Right kidney (tissue), 9 donors: ENCODE measurements at places on chromosomes 12 and 14.

DNA sequence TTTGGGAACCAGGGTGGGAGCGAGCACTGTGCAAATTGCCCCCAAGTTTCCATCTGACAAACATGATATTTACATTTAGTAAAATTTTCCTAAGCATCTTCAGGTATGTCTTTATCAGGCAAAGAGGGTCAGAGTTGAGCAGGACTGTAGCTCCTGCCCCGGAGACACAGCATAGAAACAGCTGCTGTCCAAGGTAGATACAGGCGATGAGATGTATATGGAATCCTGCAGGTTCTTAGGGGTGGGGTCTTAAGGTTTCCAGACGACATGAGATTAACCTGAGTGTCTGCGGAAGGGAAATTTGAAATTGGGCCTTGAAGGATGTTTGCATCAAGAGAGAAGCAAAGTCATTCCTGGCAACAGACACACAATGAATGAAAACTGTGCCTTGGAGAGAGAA is 998.8 kb downstream of the AACS start:
- no peak for DNase-seq

- no peak for DNase-seq
These were observed 61.7 kb downstream of the RALGAPA1 start for GRCh38 chr14:35747379-35747778.

DNA sequence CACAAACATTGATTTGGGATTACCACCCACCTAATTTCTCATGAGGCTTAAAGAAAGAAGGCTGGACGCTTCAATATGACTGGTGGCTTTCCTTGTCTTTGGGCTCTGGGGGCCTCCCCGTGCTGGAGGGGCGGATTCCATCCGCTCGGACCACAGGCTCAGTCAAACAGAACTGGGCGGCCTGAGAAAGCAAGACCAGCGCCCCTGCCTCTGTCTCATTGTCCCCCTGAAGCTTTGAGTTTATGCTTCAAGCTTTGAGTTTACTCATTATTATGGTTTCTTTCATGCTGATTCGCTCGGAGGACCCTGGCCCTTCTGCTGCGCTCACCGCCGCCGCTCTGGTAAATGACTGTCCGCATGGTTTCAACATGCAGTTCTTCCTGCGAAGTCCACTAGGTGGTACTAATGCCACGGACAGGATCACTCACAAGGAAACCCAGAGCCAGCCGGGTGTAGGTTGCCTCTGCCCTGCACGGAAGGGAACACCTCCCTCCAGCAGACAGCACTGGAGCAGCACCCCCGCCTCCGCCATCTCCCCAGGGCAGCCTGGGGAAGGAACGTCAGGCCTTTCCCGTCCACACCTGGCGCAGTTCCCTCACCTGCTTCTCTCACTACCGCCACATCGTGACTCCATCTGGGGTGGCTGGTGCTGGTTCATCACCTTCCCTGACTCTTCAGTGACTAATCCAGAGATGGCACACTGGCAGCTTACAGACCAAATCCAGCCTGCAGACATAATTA is 13.2 kb upstream of the TIGAR start:
- DNase-seq, result peak; percentile 78

DNA sequence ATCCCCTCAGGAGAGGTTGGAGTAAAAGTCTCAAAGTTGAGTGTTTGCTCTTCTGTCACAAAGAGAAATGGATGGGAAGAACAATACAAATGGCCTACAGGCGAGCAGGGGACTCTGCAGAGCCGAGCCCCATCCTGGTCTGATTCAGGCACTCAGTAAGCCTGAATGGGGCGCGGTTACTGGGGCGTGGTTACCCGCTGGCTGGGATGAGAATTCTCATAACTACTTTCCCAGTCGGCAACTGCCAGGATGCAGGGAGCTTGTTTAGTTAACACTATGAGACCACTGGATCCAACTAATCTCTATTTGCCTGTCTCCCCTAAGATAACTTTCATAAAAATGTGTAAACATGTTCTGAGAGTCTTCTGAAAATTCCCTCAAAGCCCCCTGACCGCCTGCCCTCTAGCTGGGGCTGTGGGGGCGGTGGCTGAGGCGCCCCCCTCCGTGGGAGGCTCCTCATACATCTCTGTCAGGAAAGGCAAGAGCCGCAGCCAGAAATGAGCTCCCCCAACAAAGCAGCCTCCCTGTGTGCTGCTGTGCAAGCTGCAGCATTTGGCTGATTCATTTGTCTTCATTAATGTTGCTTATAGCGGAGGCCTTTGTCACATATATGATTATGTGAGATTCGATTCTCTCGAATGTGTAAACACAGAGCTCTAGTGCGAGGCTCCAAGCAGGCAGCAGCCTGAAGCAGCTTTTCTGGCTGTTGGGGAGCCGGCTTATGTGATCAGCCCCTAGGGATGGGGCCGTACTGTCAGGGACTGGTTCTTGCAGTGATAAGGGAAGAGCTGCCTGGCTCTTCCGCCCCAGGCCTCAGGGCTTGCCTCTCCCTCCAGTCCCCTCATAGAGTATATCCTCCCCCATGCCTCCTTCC is 126.1 kb upstream of the ARHGAP5 start:
- peak; percentile 72 for DNase-seq

DNA sequence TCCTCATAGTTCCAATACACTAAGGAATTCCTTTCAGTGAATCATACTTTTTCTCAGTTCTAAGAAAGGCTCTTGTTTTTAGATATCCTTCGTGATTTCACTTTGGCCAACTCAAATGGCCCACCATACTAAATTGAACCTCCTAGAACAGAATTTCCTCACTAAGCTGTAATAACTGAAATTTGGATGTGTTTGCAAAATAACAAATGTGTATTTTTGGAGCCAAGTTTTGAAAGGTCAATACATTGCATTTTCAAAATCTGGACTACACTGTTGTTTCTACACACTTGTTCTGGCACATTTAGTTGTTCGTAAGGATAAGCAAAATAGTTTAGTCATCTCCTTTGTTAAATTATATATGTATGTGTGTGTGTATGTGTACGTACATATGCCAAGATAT is 439.0 kb upstream of the STXBP6 start:
- no peak for DNase-seq

DNA sequence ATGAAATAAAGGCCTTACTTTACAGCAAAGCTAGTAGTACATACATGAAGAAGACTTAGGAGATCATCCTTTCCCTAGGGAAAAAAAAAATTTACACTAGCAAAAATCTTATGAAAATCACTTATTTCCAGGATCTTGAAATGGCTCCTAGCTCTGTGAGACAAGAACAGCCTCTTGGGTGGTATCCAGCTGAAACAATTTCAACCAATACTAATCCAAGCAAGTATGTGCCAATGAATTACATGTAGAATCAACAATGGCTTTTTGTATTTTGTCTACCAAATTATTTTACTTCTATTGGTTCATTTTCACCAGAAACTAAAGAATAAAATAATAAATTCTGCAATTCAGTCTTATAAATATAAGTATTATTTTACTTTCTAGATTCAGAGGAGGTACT is 2.7 kb upstream of the SLCO1A2 start:
- DNase-seq, result no peak

DNA sequence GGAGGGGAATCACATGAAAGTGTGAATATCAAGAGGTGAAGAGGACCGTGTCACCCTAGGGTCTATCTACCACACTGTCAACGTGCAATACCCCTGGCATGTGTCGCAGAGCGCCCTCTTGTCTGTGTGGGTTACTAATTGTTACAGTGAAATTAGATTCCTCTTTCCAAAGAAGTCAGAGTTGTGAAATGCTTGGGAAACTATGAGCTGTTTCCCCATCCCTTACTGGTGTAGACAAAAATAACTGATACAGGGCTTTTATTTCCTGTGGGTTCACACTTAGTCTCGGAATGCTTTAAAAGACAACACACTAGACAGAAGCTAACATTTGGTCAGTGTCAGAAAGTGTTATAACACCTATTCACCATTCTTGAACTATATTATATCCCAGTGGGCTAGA is 597.3 kb downstream of the NRXN3 start:
- DNase-seq, result no peak

DNA sequence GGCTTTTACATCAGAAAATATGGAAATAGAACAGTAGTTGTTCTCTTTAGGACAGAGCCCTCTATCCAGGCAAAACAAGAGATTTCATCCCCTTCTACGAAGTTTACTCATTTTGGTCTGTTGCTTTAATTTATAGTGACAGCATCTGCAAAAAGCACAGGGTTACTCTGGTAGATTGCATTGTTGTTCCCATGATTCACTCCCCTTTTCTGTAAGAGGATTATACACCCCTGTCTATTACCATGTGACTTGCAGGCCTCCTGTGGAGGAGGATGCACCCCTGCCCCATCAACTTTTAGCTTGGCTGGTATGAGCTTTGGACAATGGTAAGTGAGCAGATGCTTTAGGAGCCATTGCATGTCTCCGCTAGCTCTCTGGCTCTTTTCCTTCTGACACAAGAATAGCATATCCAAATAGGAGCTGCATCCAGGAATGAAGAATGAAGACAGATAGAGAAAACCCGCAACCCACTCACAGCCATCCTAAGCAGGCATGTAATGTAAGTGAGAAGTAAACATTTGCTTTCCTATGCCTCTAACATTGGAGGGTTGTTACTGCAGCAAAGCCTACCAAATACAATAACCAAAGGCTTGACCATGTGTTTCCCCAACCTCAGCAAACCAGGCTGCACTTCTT is 304.2 kb downstream of the AKAP6 start:
- DNase-seq, result no peak

DNA sequence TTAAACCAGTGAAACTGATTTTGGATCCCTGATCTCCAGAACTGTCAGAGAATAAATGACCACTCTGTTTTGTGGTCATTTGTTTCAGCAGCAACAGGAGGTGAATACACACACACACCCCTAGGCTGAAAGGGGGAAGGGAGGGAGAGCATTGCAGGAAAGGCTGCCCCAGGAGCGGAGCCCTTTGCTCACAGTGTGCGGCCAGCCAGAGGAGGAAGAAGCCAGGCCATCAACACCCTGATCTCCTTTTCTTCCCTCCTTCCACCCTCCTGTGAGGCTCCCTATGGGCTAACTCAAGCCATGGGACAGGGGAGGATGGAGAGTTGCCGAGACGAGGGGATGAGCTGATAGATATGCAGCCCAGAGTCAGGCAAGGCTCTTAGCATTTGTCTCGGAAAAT is 211.9 kb downstream of the TBX5 start:
- DNase-seq, result no peak

GRCh38 chr14:93049867-93050331 is 65.8 kb downstream of the ITPK1 start:
- no peak for DNase-seq

DNA sequence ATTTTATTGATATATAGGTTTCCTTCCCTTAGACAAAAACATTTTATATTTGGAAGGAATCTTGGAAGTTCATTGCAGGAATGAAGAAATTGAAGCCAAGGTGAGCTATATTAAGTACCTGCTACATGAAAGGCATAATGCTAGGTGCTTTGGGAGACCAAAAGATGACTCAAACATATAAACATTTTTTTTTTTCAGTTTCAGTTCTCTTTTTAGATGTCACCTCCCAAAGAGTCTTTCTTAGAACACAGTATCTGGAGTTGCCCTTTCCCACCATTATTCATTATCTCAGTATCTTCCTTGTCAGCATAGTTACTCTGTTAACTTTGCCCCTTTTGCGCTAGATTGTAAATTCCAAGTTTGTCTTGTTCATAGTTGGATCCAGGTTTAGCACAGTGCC is 1.1 kb downstream of the LIN52 start:
- DNase-seq, result no peak

- DNase-seq, result no peak
These were observed 61.3 kb downstream of the CHGA start for GRCh38 chr14:92984082-92984788.

DNA sequence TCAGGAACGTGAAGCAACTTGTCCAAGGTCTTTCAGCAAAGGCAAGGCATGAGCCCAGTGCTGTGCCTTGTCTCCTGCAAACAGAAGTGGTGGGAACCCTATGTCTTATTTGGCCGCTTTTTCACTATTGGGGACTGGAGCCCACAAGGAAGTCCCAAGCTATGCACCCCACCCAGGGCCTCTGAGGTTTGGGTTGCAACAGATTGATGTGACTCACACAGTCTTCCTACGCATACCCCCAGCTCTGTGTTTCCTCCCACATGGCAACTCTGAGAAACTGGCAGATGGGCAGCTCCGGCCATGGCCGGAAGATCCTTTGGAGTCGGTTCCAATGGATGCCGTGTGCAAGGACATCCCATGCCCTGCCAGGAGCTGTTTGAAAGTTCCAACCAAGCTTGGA is 28.3 kb upstream of the CMKLR1 start:
- no peak for DNase-seq

- no peak for DNase-seq
These were observed 4.9 kb upstream of the RIC8B start for GRCh38 chr12:106769546-106769945.

GRCh38 chr12:75905922-75906321 is 125.7 kb downstream of the PHLDA1 start:
- no peak for DNase-seq

DNA sequence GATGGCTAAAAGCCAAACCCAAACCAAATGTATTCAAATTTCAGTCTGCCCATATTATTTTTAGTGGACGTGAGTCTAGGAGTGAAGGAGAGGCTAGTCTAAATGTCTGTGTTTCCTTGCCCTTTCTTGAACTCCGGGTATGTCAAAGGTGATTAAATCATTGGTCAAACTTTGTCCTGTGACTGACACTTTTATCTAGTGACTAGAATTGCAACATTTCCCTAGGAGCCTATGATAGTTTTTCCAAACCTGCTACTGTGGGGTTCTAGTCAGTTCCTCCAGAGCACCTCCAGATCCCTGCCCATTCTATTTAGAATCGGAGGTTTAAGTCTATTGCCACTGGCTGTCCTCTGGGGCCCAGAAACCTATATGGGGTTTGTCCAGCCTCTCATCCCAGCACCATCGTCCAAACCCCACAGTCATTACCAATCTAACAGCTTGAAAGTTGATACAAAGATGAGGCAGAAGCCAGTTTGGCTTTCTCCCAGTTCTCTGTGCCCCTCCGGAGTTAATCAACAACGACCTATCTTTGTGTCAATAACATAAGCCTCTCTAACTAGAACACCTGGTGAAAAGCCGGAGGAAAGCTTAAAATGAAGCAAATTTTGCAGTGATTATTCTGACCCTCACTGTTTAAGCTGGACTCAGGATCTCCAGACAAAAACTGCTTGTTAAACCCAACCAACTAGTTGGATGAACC is 306.7 kb downstream of the ZFP36L1 start:
- DNase-seq, result no peak

- DNase-seq, result no peak
These were observed 147.9 kb downstream of the SYNE2 start for GRCh38 chr14:64000749-64001148.

DNA sequence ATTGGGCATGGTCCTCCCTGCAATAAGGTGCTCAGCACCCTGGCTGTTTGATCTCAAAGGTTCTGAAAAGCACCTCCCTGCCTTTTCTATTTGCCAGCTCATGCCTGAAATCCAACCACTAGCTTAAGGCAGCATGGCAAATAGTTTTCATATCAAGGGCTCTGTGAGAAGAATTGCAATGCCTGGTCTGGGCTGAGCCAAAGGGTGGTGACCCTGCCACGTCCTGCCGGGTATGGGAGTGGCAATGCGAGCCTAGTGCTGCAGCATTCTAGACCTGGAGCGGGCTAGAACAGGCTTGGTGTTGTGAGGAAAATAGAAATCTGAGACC is 2.3 kb upstream of the SCNN1A start:
- no peak for DNase-seq

- no peak for DNase-seq
These were observed 41.0 kb downstream of the DIP2B start for GRCh38 chr12:50545786-50546185.
